ENCODE measurements at places on chromosomes 3 and 15.

- no peak for DNase-seq
Measured at GRCh38 chr3:123394391-123395020, 54.4 kb downstream of the ADCY5 start.

DNA sequence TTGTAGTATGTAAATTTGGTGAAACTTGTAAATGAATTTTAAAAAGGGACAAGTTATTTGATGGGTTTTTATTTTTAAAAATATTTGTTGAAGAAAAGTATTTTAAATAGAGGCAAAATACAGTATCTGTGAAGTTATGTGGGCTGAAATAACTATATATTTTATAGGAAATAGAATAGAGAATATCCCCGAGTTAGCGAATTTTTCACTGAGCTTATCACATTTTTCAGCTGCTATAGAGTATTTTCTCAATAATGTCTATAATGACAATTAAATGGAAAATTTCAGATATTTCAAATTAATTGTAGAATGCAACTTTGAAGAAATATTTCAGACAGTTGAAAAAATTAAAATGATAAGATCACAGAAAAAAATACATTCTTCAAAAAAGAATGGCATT, 166.4 kb upstream of the TP63 start:
- no peak for DNase-seq

DNA sequence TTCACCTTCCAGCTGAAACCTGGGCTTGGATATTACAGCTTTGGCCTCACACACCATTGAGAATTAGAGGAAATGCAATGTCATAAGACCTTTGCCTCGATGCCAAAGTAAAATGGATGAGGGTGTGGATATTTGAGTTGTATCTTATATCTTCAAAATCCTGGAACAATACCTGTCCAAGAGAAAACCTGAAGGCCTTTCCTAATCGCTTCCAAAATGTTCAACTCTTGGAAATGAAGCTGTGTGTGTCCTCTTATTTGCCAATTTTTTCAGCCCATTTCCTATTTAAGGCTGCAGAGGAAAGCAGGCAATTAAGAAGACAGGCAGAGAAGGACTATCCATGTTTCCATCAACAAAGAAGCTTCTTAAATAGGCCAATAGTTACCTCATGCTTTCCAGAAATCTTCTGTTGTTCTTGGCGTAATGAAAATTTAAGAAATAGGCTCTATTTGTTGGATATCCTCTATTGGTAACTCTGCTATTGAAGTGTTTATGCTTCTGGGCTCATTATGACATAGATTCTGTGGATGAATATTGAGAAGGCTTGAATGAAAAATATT, 99.5 kb upstream of the ZBTB20 start:
- no peak for DNase-seq

DNA sequence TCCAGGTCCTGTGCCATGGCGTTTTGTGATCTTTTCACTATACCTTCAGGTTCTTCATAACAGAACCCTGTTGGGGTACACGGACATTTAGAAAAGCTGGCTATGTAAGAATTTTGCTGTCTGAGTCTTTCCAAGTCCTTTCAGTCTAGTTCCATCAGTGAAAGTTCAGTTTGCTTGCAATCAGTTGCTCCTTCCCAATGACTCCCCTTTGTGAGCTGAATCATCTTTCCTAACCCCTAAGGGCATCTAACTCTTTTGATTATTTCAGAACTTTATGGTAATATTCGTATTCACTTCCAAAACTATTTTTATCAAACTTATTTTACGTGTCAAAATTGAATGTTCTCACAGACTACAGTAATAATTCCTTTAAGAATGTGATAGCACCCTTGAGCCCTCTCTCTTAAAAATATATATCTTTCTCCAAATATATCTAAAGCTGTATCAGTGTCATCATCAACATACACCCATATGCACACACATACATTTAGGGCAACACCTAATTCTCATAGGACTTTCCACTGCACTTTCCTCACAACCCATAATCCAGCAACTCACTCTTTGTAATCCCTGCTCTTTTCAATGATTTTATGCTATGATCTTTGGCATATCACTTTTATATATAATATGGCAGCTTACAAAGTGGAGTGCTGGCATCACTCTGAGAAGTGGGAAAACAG, 263.7 kb downstream of the GBE1 start:
- no peak for DNase-seq

DNA sequence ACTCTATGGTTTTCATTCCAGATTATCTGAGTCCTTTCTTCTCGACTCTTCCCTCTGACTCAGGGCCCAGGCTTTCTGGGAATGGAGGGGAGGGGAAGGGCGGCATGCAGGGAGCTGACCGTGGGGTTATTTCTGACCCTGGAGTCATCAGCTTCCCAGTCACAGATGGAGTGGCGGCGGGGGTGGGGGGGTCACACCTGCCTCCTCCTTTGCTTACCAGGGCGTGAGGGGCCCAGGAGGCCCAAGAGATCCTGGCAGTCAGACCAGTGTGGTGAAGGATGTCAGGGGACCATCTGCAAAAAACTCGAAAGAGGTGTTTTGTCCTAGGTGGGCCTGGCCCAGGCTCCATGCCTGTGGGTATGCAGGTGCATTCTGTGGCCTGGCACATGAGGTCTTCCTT, 996 bp upstream of the XIRP1 start:
- no peak for DNase-seq

Measured in putamen (tissue), 1 donor.